ENCODE measurements at places on chromosomes 13 and 19.

GRCh38 chr19:13979244-13979615 is 26.9 kb downstream of the RFX1 start:
- peaks cover 23% of the 10 kb centered on the region for H3K4me1 ChIP-seq
- H3K27me3 ChIP-seq = no peaks in the 10 kb centered on the region
- DNase-seq = no peak
- H3K27ac ChIP-seq = peak overlapping the region; percentile 42
- peak overlapping the region; percentile 40 for H3K4me3 ChIP-seq
- H3K36me3 ChIP-seq = peaks cover 7% of the 10 kb centered on the region

GRCh38 chr13:21354721-21355120 is 104.4 kb downstream of the ZDHHC20 start:
- H3K27me3 ChIP-seq = no peaks in the 10 kb centered on the region
- DNase-seq = no peak
- no peaks in the 10 kb centered on the region for H3K36me3 ChIP-seq
- H3K27ac ChIP-seq = no peak overlapping the region
- H3K4me3 ChIP-seq = no peak overlapping the region

DNA sequence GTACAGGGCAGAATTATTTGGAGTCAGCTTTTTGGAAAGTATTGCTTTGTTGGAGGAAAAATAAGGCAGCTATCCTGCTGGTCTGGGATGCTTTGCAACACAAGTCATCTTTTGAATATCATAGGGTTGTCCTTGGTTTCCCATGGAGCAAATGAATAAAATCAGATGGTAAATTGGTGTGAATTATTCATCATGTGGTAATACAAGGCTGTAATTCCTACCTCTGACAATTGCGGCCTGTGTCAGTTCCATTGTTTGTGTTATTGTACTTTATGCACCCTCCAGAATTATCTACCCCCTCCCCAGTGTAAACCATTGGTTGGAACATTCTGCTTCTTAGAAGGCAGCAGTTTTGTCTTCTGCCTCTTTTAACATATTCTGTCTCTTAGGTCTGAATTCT is 46.2 kb downstream of the RNASEH2B start:
- peaks cover 37% of the 10 kb centered on the region for H3K36me3 ChIP-seq
- no peak overlapping the region for H3K27ac ChIP-seq
- no peaks in the 10 kb centered on the region for H3K27me3 ChIP-seq
- no peak overlapping the region for H3K4me3 ChIP-seq
- peaks cover 2% of the 10 kb centered on the region for H3K4me1 ChIP-seq

DNA sequence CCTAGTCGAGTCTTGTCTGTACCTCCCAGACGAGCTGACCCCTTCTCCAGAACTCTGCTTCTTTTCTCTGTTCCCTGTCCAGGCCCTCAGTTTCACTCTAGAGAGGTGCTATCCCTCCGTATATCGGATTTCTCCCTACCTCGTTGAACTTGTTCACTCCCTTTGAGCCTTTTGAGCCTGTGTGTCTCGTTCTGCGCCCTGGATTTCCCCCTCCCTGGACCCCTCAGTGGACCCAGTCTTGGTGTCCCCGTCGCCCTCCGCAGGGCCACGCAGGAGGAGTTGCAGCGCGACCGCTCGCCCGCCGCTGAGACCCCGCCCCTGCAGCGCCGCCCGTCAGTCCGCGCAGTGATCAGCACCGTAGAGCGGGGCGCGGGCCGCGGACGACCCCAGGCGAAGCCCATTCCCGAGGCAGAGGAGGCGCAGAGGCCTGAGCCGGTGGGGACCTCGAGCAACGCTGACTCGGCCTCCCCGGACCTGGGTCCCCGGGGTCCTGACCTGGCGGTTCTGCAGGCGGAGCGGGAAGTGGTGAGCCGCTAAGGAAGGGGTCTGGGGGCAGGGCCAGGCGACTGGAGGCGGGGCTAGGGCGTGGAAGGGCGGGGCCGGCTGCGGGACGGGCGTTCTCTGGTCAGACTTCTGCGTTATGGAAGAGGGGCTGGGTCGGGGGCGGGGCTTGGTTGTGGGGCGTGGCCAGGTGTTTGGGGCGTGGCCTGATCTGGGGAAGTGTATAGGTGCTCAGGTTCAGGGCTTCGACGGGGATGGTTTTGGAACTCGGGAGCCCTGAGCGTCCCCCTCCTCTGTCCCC is 5.5 kb downstream of the EPS8L1 start:
- no peaks in the 10 kb centered on the region for H3K36me3 ChIP-seq
- peak overlapping the region; percentile 62 for H3K4me3 ChIP-seq
- H3K4me1 ChIP-seq = peaks cover 19% of the 10 kb centered on the region

DNA sequence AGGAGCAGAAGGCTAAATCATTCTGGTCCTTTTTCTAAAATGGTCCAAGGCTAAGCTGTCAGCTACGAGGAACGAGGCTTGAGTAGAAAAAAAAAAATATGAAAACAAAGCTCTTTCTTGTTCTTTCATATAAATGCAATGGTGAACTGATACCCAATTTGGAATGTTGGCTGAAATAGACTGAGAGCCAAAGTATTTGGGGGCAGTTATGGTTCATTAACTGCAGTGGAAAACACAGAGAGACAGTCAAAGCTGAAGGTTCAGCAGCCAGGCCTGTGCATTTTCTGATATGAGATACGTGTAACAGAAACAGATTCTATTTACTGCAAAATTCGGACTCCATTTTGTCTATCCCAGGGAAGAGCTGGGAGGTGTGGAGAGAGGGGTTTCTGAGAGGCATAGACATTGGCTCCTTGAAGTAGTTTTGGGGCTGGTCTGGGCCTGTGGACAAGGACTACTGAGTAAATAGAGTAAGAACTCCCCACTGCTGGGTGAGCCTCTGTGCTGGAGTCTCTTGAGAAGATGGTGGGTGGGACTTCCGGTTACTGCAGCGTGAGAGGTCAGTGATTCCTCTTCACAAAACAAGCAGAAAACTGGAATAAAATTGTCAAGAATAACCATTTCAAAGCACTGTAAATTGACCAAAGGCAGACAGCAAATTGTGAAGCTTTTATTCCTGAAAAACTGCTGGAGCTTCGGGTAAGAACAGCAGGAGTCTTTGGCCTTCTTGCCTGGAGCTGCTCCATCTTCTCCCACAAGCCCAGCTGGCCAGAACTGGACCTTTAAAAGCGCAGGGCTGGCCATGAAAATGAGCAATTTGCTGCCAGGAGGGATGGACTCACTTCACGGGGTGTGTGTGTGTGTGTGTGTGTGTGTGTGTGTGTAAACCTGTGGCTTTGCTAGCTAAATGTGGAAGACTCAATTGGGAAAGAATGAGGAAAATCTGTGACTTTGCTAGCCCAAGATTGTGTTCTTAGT is 43.1 kb upstream of the CNMD start:
- H3K27me3 ChIP-seq = peaks cover 4% of the 10 kb centered on the region
- no peak for DNase-seq
- no peak overlapping the region for H3K27ac ChIP-seq
- H3K4me1 ChIP-seq = no peaks in the 10 kb centered on the region
- no peak overlapping the region for H3K4me3 ChIP-seq

DNA sequence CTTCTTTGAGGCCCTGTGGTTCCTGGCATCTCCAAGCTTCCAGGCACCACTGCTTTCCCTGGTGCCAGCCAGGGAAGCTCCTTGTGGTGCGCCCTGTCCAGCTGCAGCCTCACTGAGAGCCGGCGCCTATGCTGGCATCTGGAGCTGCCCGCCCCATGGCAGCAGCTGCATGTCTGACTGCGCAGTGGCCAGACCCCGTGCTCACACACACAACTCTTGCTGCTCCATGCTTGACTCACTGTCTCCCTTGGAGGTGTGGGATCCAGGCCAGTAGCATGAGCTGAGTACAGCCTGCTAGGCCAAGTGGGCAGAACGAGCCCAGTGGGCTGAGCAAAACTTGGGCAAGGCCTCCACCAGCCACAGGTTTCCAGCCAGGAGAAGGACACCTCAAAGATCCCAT is 11.5 kb upstream of the SUPT20H start:
- no peaks in the 10 kb centered on the region for H3K27me3 ChIP-seq
- H3K27ac ChIP-seq = no peak overlapping the region
- no peaks in the 10 kb centered on the region for H3K4me1 ChIP-seq
- no peaks in the 10 kb centered on the region for H3K36me3 ChIP-seq
- H3K4me3 ChIP-seq = no peak overlapping the region
- DNase-seq = no peak

DNA sequence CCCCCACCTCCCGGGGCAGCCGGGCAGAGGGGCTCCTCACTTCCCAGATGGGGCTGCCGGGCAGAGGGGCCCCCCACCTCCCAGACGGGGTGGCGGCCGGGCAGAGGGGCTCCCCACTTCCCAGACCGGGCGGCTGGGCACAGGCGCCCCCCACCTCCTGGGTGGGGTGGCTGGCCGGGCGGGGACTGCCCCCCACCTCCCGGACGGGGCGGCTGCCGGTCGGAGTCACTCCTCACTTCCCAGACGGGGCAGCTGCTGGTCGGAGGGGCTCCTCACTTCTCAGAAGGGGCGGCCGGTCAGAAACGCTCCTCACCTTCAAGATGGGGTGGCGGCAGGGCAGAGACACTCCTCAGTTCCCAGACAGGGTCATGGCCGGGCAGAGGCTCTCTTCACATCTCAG is 43.9 kb downstream of the ZNF730 start:
- H3K4me3 ChIP-seq = no peak overlapping the region
- DNase-seq = no peak
- H3K4me1 ChIP-seq = no peaks in the 10 kb centered on the region
- H3K27me3 ChIP-seq = no peaks in the 10 kb centered on the region
- H3K36me3 ChIP-seq = no peaks in the 10 kb centered on the region

DNA sequence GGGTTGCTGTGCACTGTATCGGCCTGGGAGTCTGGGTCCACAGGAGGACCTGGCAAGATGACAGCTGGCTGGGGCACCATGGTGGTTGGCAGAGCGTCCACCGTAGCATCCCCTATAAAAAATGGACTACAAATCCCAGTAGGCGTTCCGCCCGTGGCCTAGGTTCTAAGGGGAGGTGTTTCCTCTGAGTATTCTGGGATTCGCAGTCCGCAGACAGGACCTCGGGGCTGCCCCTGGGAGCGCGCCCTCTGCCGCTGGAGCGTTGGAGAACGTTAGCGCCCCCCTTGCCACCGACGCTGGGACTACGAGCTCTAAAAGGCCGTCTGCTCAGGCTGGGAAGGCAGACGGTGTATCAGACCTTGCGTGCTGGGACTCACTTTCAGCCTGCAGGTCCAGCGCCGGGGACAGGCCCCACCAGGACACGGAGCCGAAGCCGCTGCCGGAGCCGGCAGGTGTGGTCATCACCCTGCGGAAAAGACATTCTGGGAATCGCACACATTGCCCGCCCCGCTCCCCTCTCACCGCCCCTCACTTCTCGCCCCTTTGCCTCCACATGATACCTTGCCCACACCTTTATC is 372 bp downstream of the DNAAF3 start:
- peaks cover 10% of the 10 kb centered on the region for H3K4me1 ChIP-seq
- H3K27ac ChIP-seq = no peak overlapping the region
- peak overlapping the region; percentile 66 for H3K4me3 ChIP-seq
- peak; percentile 79 for DNase-seq

DNA sequence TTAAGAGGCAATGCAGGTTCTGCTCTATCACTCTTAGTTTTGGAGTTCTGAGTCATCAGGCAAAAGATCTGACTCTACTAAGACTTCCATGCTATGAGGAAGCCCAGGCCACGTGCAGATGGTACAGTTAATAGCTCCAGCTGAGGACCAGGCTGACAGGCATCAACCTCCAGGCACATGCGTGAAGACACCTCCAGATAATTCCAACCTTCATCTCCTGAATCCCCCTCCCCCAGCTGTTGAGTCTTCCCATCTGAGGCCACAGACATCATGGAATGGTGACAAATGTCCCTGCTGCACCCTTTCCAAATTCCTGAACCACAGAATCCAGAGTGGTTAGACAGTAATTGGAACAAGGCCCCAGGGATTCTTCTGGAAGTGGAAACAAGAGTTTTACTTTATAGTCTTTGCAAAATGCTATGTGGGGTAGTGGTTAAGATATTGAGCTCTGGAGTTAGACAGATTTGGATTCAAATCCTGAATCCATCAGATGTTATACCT is 183.8 kb downstream of the KLF5 start:
- DNase-seq = no peak
- no peaks in the 10 kb centered on the region for H3K27me3 ChIP-seq
- no peak overlapping the region for H3K27ac ChIP-seq

DNA sequence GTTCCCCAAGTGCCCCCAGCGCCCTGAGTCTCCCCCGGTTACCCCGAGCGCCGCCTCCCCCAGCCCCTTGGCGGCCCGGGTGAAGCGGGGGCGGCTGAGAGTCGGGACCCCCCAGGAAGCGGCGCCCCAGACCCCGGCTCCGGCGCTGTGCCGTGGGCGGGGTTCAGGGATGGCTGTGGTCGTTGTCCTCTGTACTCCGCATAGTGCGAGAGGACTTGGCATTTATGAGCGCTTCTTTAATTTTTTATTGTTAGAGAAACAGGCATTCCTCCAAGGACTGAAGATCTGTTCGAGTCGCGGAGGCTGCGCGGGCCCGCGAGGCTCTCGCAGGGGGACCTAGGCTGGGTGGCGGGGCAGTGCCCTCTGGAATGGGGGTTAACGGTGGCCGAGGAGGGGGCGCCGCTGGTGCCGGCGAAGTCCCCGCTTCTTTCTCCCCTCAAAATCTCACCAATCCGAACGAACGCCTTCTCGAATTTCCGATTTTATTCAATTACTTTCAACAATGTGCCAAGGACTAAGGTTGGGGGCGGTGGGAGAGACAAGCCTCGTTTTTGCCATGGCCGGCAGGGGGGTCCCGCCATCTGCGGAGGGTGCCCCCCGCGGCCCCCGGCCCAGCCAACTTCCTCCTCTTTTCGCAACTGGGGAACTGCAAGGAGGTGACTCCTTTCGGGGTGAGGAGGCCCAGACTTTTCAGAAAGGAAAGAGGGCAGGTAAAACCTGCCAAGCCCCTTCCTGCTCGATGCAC is 596 bp upstream of the GJB2 start:
- H3K36me3 ChIP-seq = no peaks in the 10 kb centered on the region
- DNase-seq = no peak
- H3K27me3 ChIP-seq = peaks cover 55% of the 10 kb centered on the region
- peaks cover 24% of the 10 kb centered on the region for H3K4me1 ChIP-seq

DNA sequence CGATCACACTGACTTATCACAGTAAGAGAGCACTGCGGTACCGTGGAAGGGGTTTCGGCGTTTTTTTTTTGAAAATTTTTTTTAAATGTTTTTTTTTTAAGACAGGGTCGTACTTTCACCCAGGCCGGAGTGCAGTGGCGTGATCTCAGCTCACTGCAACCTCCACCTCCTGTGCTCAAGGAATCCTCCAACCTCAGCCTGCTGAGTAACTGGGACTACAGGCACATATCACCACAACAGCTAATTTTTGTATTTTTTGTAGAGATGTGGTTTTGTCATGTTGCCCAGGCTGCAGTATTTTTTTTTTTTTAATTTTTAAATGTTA is 19.0 kb downstream of the LTBP4 start:
- peak overlapping the region; percentile 71 for H3K27ac ChIP-seq
- peaks cover 20% of the 10 kb centered on the region for H3K4me1 ChIP-seq
- DNase-seq = no peak
- peaks cover 43% of the 10 kb centered on the region for H3K36me3 ChIP-seq
- H3K4me3 ChIP-seq = no peak overlapping the region
